Nucleus accumbens (tissue), 56 donors: ENCODE measurements at places on chromosomes 4 and X.

- DNase-seq, result peak; percentile 16
Observed at GRCh38 chr4:76074468-76074867, at the start of gene ART3. Gene ART3, plus strand, starts transcription at chr4:76074709. Its CDS starts 1,181 bp downstream, at chr4:76075890.

- no peak for DNase-seq
Observed at GRCh38 chr4:167811958-167812357, 280.4 kb upstream of the ANXA10 start.

DNA sequence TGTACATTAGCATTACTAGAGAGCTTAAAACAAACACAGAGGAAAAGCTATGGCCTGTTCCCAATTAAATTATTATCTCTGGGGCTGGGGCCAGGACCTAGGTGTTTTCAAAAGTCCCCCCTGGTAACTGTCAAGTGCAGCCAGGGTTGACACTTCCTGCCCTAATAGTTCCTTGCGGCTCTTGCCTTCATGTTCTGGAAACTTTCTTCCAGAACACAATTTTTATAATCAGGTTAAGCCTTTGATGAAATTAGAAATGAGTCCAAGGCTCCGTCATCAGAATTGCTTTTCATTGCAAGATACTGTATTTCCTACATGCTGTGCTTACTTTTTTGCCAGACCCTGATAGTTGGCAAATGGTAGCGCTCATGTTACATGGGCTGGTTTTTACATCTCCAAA, 229.6 kb downstream of the UNC5C start:
- DNase-seq, result no peak

DNA sequence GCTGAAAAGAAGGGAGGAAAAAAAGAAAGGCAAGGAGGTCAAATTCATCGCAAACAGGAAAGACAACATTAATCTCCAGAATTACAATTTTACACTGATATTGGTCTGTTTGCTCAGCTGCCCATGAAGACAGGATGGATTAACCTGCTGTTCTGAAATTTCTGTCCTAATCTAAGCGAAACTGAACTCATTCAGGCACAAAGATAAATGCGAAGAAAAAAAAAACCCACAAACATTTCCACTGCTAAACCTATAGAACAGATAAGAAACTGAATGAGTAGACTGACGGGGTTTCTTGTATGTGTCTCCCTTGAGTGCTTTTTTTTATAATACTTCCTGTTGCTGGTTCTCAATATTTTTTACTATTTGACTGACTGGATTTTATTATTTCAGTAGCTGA, 251.8 kb upstream of the FTHL17 start:
- no peak for DNase-seq

DNA sequence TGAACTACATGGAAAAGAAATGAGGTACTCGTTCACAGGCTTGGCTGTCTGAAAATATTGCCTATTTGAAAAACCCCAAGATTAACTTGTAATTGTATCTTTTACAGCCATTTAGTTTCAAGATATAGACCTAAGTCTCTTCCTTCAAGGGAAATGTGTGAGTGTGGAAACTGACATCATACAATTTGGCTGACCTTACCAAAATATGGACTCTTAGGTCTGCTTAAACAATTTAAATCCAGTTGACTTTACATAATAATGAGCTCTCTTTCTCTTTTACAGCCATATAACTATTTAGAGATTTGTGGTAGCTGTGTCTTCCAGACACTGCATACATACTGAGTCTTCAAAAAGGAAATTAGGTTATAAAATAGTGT, 186.9 kb downstream of the NR3C2 start:
- DNase-seq, result no peak

GRCh38 chr4:164761746-164762275, 7.9 kb downstream of the SMIM31 start:
- no peak for DNase-seq

DNA sequence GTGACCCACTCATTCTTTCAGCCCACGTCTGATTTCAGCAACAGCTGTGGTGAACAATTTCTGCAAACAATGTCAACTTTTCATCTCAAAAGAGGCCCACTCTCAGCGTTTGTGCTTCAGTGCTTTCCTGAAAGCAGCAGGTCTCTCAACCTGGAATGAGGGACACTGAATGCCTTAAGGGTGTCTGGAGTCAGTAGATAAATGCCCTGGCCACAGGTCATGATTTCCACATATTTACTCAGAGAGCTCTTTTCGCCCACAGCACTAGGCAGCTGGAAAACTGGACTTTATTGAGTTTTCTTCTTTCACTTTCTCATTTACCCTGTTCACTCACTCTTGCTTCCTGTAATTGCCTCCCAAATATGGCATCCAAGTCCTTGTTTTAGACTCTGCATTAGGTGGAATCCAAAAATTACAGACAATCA, 52.8 kb downstream of the NPFFR2 start:
- no peak for DNase-seq
